ENCODE measurements at places on chromosomes 2 and 18.

GRCh38 chr2:88919087-88919738 is 227.7 kb downstream of the RPIA start:
- DNase-seq: no peak

GRCh38 chr2:30899516-30900054 is 92.3 kb upstream of the CAPN13 start:
- DNase-seq: no peak

DNA sequence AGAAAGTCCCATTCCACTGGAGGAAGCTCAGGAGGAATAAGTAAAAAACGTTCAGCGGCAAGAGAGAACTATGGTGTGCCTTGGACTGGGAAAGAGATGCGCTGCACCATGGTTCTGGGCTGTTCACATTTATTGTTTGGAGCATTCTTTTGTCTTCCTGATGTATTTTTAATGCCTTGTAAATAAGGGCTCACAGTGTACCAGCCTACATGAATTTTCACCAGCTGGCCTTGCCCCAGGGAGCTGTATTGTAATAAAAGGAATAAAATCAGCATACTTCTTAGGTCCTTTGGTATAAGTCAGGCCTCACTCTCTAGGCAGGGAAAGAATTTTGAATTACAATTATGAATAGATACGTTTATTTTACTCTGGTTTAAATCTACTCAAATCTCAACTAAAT is 1249.6 kb downstream of the CNTNAP5 start:
- DNase-seq: no peak

GRCh38 chr2:53646788-53647187 is 120.8 kb upstream of the CHAC2 start:
- DNase-seq: no peak

GRCh38 chr2:165795011-165795410 is 964 bp upstream of the GALNT3 start:
- no peak for DNase-seq

DNA sequence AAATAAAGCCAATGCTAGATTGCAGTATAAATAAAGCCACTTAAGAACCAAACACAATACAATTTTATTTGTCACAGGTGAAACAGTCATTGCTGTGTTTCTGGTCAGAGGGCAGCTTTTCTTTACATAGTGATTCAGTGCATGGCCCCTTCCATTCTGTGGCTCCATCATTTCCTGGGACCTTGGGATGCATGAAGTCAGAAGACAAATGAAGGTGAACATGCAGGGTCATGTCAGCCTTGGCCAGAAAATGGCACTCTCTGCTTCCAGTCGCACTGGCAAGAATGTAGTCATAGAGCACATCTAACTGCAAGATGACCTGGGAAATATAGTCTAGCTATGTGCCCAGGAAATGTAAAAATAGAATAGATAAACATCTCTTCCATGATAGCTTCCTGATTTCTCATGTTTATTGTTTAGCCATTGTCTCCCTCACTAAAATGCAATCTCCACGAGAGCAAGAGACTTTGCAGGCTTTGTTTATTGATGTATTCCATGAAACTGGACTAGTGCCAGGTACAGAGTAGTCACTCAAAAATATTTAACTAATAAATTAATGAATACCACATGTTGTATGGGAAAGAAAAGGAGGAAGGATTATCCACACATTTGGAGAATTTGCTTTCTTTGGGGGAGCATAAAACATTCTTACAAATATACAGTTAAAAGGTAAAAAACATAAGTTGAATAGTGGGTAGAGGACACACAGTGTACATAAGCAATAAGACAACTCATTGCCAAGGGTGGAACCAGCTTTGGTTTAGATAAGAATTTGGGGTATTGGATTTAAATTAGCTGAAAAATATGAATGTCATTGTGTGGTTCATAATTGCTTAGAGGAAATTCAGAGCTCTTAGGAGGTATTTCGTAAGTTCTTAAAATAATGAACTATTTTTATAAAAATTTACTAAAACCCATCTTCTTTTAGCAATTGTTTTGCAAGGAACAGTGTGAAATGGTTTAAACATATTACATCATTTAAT is 343.8 kb downstream of the PID1 start:
- no peak for DNase-seq

DNA sequence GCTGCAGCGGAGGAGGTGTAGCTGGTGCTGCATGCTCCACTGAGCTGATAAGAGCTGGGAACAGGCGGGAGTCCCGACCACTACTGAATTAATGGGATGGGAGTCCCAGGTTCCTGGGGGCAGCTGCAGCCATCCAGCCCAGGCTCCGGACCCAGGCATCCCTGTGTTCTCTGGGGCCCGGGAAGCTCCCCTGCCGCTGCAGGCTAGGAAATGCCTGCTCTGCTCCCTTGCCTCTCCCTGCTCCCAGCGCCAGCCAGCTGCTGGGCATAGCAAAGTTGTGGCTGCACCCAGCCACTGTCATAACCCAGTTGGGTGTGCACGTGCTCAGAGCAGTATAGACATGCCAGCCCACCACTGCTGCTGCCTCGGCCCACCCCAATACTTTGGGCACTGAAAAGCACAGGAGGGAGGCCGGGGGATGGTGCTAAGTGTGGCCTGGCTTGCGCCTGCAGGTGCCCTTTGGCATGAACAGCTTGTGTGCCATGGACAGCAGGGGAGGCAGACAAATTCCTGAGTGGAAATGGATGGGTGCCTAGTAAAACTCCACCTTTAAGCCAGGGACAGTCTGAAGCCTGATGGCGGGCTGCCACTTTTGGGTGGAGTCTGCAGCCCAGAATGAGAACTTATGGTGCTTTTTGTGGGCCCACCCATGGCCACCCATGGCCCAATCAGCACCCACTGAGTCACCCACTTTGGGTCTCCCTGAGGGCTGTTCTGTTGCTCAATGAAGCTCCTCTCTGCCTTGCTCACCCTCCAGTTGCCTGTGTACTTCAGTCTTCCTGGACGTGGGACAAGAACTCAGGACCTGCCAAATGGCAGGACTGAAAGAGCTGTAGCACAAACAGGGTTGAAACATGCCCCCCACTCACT is 219.3 kb upstream of the TMEFF2 start:
- DNase-seq: no peak

- DNase-seq: no peak
Observed at GRCh38 chr2:170922634-170923494, 6.2 kb upstream of the GORASP2 start.

DNA sequence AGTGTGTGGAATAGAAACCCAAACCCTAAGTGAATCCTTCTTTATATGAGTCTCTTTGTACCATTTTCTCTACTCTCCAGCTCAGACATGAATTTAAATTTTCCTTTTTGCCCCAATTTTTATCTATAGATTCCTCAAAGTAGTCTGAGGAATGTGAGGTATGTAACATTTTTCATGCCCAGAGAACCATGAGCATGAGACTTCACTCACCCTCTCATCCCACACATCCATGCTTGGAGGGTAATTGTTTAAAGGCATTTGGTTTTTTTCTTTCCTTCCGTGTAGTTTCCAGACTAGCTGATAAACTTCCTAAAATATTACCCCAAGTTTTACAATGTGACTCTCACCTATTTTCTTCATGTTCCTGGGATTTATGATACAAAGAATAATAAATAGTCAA is 2056.8 kb upstream of the CELF4 start:
- no peak for DNase-seq

- no peak for DNase-seq
Observed at GRCh38 chr2:168603439-168603961, 147.4 kb downstream of the CERS6 start.

DNA sequence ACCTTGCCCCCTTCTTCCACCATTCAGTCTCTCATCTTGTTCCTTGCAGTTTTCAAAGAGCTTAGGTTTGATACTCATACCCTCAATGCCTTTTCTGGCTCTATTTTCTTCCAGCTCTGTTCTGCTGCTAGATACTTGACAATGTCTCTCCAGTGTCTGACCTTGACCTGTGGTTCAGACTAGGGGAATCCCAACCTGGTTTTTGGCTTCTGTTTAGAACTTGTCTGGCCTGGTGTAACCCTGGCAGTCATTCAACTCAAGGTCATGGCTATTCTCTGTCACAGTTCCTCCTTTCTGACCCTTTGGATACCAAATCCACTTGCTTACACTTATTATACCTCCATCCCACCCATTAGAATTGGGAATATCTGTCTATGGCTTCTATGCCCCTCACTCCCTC is 31.8 kb upstream of the IMP4 start:
- DNase-seq: no peak

DNA sequence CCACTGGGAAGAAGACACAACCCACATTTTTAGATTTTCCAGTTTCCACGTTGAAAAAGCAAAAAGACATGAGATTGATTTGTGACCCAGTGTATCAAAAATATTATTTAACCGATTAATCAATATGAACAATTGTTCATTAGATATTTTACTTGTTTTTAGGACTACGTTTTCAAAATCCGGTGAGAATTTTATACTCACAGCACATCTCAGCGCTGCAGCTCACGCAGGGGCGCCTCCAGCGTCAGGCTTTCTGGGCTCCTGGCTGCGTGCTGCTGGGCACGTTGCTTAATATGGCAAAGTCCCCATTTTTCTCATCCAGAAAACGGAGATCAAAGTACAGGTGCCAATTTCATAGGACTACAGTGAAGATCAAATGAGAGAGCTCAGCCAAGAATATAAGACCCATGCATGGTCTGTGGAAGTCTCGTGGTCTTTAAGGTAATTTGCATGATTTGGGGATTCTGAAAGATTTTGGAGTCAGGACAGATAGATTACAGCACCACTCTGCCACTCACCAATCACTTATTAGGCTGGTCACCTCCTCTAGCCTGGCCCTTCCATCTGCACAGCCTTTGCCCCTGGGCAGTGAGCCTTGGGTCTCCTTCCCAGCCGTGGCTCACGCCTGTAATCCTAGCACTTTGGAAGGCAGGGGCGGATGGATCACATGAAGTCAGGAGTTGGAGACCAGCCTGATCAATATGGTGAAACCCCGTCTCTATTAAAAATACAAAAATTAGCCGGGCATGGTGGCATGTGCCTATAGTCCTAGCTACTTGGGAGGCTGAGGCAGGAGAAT is 36.2 kb downstream of the PTPN18 start:
- no peak for DNase-seq

DNA sequence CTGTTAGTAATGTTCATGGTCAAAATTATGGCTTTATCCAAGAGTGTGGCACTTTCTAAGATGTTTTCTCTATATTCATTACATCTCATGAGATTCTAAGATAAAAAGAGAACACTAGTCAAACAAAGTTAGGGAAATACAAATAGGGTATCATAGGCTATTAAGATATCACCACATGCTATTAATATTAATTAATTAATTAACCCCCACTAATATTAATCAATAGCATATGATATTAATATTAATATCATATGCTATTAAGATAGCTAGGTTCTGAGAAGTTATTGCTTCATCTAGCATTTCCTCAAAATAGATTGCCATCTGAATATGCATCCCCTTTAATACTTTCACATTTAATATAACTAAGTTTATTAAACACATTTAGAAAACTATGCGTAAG is 22.1 kb downstream of the DSG3 start:
- DNase-seq: no peak

- no peak for DNase-seq
Observed at GRCh38 chr2:197208024-197208423, 102.6 kb downstream of the ANKRD44 start.

DNA sequence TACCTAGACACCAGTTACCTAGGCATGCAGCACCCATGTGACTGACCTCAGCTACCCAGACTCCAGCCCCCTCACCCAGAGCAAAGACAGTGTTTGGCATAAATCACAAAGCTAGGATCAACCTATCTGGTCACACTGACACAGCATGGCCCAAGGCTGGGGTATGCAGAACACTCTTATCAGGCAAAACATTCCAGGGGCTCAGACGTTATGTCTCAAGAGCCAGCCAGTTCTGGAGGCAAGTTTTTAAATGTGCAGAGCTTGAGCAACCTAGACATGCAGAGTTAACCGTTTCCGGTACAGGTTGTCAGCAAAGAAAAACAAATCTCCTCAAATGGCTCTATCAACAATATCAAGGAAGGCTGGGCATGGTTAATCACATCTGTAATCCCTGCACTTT is 92.8 kb downstream of the AP1S3 start:
- DNase-seq: no peak

GRCh38 chr2:109675666-109676345 is 61.6 kb downstream of the SOWAHC start:
- DNase-seq: no peak

- DNase-seq: no peak
Observed at GRCh38 chr2:12890066-12890465, 173.3 kb downstream of the TRIB2 start.

- no peak for DNase-seq
Observed at GRCh38 chr18:50721451-50722120, 98.2 kb downstream of the MRO start.

DNA sequence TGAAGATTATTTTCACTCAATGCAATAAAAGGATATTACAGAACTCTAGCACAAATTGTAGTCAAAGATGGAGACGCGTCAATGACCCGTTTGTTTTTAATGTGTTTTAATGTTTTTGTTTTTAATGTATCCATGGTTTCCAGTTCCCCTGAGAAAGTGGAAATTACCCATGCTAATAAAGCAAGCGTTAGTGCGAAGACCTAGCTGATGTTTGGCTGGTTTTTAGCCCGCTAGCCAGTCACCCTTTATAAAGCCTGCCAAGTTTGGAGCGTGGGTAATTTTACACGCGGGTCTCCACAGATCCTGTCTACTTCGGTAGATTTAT is 430 bp upstream of the CHMP1B start:
- no peak for DNase-seq

GRCh38 chr2:47083886-47084687 is 71.0 kb downstream of the STPG4 start:
- DNase-seq: no peak

- DNase-seq: no peak
Observed at GRCh38 chr18:78255013-78255412, 724.6 kb upstream of the SALL3 start.

GRCh38 chr2:129881786-129882396 is 97.6 kb upstream of the RAB6C start:
- DNase-seq: no peak

- no peak for DNase-seq
Observed at GRCh38 chr2:239949537-239949936, 75.6 kb downstream of the NDUFA10 start.

DNA sequence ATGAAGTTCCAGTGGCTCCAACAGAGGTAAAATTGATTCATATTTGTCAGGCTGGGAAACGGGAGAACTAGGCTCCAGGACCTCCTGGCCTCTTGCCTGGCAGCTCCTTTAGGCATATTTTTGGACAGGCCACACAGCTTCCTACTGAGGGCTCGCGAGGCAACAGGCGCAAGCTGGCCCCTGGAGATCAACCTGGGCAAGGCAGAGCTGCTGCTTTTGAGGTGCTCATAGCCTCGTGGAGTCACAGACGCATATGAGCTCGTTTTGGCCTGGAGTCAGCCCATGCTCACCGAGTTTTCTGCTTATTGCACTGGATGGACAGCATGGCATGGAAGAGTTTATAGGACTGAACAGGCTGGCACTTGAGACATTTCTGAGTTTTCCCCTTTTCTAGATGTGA is 97.7 kb downstream of the CAPN13 start:
- DNase-seq: no peak

DNA sequence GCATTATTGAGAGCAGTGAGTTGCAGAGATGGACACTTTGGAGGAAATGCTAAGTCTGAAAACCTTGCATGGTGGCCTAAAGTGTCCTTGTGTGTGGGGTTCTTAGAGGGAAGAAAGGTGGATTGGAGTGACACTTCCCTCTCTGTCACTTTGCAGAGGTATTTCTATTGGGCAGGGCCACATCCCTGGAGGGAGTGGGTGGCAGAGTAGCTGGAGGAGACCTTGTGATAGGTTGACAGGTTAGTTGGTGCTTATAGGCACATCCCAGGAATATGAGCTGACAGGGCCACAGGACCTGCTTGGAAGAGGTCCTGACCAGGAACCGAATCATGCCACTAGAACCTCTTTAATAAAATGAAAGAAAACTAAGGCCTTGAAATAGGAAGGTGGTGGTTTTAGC is 972 bp upstream of the IGFBP5 start:
- DNase-seq: no peak
